ENCODE measurements at places on chromosomes 1 and 21. TPM values are rescaled to one million over a fixed set of nuclear protein-coding genes. Genes with fewer than 3 reads are reported as not detected.

The DMRTA2 gene
- total RNA-seq: 0.18 TPM

The FCAMR gene
- total RNA-seq: not detected

The NR1I3 gene
- not detected for total RNA-seq

The TMEM81 gene
- total RNA-seq: 2.0 TPM

The ST6GALNAC5 gene
- 0.09 TPM for total RNA-seq

The FMOD gene
- 6.6 TPM for total RNA-seq

Measured in fibroblast of the aortic adventitia (primary cell).